ENCODE measurements at places on chromosomes 7 and 10.

DNA sequence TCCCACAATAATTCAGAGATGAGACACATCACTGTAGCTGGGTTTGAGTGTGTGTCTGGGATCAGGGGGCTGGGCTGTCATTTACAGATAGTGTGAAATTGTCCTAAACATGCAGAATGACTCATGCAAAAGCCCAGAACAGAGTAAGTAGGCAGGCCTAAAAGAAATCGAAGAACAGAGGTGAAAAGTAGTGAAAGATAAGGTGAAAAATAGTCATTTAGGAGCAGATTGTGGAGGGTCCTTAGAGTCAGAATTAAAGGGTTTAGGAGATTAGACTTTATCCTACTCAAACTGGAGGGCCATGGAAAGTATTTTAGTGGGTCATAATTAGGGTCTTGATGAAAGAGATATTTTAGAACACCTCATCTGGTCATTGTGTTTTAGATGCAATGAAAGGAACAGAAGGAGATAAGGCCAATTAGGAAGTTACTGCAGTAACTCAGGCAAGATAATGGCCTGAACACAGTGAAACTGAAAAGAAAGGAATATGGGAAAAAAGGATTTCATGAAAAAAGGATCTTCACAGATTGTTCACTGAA, 58.3 kb upstream of the NEBL start:
- no peak for DNase-seq

- DNase-seq, result no peak
Observed at GRCh38 chr10:113657544-113657943, 6.3 kb downstream of the NRAP start.

DNA sequence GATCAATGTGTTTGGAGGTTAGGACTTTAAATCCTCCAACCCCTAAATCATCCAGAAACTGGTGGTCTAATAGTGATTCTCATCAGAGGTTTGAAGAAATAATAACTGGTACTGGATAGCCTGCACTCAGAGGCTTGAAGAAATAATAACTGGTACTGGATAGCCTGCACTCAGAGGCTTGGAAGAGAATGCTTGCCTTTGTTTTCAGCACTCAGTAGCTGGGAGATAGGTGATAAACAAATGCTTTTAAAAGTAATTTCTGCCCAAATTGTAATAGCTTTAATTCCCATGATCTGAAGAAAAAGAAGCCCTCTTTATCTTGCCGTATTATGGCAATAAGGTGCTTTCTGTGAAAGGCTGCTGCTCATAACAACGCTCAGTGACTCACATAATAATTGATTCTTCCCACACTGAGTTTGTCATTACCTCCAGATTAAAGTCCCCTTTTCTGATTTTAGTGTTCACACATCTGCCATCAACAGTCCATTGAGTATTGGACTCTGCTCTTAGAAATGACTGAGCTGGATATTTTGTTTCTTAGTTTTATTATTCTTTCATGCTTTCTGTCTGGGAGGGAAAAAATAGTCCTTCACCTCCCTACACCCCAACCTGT, 112.3 kb upstream of the PHYHIPL start:
- no peak for DNase-seq

DNA sequence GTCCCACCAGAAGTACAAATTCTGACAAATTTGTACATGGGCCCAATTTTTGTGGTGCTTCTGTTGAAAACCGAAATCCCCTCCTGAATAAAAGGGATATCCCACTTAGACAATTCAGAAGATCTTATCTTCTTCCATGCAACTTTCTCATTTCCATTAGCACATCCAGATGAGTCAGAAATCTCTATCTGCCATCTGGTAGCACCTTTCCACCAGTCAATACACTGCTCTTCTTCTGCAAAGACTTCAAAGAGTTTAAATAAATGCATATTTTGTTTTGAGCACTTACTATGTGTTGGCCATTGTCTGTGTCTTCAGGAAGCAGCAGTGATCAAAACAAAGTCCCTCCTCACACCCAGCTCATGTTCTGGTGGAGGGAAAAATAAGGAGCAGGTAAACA, 12.7 kb upstream of the KLF6 start:
- no peak for DNase-seq

DNA sequence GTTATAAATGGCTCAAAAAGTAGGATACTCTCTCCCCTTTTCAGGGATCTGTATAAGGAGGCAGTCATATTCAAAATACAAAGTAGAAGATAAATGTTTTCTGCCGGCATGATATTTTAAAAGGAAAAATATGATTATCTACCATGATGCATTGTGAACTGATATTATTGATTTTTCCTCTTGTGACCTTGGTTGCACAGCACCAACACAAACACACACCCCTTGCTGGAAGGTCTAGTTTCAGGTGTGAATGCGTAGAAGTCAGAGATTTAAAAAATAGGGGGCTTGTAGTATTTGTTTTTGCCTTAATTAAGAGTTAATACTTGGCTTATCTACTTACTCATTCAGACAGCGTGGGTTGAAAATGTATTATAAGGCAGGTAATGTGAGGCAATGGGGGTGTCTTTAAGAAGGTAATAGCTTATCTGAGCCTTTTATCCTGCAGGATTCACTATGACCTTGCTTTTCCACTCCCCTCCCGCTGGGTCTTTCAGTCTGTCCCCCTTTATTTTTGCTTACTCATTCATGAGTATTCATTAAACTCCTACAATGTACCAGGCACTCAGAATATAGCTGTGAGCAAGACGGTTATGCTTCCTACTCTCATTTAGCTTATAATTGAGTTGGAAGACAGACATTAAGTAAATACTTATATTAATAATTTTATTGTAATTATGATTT, 390.6 kb downstream of the SDK1 start:
- DNase-seq, result no peak

DNA sequence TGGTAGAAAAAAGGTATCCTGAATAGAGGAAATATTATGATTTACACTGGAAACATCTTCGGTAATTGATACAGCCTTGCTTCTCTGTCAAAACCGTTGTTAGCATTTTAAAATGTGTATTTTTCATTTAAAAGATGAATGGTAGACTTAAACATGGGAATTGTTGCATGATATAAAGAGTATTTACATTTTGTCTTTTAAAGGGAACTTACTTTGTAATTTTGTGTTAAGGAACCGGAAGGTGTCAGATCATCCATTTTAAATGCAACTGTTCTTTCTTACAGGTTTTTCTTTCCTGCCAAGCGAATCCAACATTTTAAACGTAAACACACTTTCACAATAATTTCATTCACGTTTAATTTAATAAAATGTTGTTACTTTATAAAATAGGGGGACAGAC, 1.8 kb upstream of the IGF2BP3 start:
- no peak for DNase-seq

DNA sequence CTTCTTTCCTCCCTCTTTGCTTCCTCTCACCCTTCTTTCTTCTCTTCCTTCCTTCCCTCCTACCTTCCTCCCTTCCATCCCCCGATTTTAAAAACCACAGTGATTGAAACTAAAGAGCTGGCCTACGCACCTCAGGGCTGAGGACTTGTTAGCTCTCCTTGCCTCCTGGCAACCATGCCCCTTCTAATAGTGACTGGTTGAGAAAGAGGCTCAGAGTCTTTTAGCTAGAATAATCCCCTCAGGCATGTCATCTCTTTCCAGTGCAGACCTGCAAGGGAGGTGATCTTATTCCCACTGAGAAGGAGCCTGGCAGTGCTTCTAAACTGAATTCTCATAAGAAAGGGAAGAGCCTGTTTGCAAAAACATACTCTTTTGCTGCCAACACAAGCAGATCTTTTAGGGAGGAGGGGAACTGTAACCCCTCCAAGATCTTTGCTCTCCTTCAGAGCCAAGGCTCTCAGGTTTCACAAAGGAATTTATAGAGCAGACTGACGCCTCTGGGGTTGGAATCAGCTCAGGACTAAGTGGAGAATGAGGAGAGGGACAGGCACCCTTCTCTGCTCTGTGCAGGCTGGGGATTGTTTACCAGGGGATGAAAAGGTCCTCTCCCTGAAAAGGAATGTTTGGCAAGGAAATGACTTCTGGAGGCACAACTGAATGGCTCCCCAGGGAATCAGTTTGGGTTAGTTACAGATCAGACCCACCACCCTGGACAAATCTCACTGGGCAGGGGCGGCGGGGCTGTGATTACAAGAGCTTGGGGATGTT, 9.4 kb upstream of the ANKRD1 start:
- DNase-seq, result no peak

- no peak for DNase-seq
Observed at GRCh38 chr10:103663802-103664201, 170.3 kb downstream of the NEURL1 start.

DNA sequence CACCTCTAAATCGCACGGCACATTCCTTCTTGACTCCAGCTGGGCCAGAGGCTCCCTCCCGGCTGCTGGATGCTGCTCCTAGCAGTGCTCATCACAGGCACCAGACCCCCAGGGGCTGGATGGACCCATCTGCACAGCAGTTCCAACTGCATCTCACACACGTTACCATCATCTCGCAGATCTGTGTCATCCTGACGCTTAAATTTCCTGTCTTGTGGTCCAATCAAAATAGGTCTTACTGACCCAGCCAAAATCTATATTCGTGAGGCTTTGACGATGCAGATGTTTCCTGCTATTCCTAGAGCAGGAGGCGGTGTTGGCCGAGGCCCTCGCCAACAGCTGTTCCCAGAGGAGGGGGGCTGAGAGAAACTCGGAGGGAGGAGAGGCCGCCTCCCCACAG, 108.0 kb downstream of the MKI67 start:
- no peak for DNase-seq

DNA sequence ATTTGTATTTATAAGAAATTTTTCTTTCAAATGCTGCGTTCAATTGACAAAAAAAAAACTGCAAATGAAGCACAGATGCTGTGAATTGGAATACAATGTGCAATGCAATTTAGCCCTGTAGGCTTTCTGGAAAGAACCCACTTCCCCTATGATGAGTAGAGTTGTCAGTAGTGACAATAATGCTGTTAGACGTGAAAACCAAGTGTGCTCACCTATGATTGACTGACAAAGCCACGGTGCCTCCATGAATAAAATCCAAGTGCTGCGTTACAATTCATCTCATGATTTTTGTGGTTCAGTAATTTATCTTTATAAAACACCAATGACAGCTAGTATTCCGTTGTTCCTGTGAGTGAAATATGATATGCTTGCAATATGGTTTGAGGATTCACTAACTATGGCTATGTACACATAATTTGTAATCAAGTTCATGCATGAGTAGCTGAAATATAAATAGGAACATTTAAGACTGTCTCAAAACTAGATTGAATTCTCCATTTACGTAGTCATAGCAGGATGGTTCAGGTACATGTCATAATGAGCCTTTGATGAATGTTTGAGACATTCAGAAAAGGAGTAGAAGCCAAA, 1160.3 kb downstream of the CNTNAP2 start:
- DNase-seq, result no peak

DNA sequence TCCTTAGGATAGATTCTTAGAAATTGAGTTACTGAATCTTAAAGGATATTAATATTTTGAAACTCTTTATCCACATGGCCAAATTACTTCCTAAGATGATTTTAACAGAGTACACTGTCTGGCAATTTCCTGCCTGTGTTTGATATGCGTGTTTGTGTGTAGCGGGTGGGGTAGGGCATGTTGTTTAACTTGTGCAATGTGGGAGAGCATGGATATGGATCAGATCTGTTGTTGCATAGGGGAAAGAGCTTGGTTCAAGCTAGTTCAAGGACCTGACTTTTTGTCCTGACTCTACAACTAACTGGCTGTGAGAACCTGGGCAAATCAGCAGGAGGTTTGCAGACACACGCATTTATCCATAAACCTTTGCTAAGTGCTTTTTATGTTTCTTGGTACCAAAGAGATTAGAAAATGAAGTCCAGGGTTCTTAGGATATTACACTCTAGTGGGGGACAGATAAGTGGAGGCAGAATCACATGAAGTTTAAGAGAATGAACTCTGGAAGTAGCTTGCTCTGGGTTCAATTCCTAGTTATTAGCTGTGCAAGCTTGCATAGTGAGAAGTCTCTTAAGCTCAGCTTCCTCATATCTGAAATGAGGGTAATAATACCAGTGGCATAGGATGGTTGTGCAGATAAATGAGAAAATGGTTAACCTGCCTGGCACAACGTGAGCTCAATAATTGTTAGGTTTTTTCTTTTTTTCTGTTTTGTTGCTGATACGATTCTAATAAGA, 96.3 kb upstream of the PRR15 start:
- DNase-seq, result no peak

DNA sequence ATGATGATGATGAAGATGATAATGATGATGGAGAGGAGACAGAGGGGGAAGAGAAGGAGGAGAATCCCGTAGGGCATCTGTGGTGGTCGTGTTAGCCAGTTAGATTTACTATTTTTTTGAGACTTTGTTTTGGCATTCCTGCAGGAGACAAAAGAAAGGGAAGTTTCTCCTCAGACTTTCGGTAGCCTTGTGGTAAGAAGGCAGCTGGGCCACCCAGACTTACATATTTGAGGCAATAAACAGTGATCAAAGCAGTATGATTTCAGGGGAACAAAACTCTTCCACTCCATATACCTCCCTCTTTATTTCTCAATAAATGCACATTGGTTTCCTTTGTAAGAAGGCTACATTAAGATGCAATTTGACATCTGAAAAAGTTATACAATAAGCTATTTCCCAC, 32.4 kb upstream of the BICC1 start:
- DNase-seq, result no peak

- DNase-seq, result no peak
Observed at GRCh38 chr10:77575271-77576006, 62.2 kb downstream of the KCNMA1 start.

DNA sequence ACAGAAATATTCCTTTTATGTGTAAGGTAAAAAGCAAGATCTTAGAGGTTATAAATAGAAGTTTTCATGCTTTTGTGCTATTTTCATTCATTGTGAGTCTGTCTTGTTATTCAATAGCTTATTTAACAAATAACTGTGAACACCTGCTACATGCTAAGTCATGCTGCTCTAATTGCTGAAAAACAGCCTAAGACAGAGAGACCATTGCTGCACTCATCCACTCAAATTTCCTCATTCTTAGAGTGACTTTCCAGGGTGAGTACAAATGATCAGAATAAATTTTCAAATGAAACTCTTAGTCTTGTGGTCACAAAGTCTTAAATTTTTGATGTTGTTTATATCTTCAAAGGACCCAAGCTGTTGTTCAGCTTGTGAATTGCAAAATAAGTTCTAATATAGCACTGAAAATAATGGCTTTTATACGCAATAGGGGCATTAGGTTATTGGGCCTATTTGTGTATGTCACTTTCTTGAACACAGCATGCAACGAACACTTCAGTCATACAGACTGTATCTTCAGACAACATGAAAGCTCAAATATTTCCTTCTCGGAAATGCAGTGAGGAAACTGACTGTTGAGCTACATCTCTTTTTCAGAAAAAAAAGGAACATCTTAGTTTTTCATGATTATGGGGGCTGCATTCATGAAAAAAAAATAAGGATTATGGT, 247.9 kb upstream of the PCDH15 start:
- no peak for DNase-seq

DNA sequence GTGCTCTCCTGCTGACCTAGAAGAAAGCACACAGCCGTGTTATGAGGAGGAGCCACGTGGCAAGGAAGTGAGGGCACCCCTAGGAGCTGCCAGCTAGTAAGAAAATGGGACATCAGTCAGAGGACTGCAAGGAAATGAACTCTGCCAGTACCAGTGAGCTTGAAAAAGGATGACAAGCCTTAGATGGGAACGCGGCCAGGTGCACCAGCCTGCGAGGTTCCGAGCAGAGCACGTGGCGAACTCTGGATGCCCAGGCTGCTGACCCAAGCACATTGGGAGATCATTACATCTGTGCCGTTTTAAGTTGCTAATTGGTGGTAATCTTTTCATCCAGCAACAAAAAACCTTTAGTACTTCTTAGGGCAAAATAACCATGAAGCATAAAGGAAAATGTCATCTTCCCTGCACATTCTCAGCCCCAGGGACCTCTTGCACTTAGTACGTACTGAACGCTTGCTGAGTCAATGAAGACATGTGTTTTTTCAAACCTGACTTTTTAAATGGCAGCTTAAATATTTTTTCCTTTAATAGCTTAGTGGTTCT, 69.4 kb downstream of the AMZ1 start:
- DNase-seq, result peak; percentile 65

GRCh38 chr10:13146379-13146778, 15.0 kb upstream of the MCM10 start:
- DNase-seq, result no peak
